ENCODE measurements at places on chromosomes 4 and X.

DNA sequence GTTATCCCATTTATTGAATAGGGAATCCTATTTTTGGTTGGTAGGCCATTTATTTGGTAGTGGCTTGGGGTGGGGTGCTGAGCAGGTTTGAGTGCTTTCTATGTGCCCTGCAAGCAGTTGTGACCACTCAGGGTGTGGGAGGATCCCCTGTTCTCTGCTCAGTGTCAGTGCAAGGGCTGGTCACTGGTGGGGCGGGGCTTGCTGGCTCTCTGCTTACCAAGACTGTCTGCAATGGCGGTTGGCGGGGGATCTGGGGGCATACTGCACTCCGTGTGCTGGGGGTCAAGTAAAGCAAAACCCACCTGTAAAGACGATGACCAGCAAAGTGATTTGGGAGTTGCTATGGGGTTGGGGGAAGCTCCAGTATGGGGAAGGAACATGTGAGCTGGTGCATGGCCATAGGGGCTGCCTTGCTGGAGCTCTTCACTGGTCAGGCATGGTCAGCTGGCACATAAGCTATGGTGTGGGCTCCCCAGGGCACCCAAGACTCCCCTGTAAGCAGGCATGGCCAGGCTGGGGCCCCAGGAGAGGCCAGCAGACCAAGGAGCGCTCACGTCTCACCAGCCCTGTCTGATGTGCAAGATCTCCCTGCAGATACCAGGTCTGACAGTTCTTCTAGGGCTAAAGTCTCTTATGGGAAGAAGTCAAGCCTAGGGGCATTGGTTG, 83.0 kb upstream of the GRXCR1 start:
- DNase-seq: no peak

GRCh38 chr4:145554691-145555090, 64.5 kb upstream of the MMAA start:
- no peak for DNase-seq

- no peak for DNase-seq
Measured at GRCh38 chrX:71537743-71538142, 4.8 kb downstream of the OGT start.

DNA sequence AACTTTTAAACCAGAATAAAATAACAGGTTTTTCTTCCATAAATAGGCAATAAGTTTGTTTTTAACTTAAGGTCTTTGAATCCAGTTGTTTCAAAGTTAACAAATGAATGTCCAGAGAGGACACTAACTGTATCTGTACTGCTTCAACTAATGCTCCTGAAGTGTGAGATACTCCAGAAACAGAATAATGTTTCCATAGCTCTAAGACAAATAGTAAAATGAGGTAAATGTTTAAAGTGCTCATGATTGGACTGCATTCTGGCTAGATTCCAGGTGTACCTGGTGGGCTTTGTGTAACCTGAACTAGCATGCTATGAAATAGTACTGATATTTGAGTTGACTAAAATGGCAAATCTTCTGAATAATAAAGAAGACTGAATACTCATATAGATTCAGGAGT, 51.7 kb downstream of the METTL14 start:
- DNase-seq: no peak

DNA sequence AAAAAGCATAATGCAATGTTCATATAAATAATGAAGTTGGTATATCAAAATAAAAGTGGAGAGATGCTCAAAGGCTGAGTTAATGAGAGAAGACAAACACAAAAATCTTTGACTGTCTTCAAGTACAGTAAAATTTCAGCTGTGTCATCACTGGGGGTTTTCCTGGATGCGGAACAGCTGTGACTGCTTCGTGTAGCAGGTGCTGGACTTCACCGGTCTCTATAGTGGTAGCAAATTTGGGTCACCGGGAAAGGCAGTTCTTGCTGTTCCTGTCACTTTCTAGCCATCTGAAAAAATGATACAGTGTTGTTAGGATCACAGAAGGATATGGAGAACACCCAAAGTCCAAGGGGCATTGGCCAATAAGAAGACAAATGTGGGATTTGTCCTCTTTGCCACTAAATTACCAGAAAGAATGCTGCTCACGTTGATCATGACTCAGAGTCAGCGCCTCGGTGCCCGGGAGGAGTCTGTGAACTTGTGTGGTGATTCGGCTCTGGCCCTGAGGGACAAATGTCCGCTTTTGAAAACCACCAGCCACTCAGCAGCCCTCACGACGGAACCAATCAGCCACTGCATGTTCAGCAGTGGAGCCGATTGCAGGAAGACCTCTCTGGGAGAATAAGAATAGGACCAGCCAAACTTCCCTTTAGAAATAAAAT, 230.1 kb upstream of the FAT1 start:
- DNase-seq: no peak

- no peak for DNase-seq
Measured at GRCh38 chr4:116015549-116015948, 902.1 kb upstream of the NDST4 start.

- no peak for DNase-seq
Measured at GRCh38 chrX:65750674-65751469, 83.4 kb downstream of the MSN start.

DNA sequence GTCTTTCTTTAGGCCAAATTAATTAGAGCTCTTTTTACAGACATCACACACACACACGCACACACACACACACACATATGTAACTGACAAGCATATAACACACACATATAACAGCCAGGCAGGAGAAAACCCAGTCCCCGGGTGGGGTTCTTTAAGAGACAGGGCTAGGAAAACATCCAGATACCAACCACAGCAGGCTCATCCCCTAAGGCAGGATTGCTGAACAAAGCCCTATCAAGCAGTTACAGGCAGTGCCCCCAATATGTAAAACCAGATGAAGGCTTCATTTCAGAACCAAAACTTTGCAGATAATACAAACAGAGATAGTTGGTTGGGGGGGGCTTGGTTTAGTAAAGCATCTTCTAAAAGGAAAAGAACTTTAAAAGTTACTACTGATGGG, 18.0 kb upstream of the FAM47E start:
- DNase-seq: no peak

DNA sequence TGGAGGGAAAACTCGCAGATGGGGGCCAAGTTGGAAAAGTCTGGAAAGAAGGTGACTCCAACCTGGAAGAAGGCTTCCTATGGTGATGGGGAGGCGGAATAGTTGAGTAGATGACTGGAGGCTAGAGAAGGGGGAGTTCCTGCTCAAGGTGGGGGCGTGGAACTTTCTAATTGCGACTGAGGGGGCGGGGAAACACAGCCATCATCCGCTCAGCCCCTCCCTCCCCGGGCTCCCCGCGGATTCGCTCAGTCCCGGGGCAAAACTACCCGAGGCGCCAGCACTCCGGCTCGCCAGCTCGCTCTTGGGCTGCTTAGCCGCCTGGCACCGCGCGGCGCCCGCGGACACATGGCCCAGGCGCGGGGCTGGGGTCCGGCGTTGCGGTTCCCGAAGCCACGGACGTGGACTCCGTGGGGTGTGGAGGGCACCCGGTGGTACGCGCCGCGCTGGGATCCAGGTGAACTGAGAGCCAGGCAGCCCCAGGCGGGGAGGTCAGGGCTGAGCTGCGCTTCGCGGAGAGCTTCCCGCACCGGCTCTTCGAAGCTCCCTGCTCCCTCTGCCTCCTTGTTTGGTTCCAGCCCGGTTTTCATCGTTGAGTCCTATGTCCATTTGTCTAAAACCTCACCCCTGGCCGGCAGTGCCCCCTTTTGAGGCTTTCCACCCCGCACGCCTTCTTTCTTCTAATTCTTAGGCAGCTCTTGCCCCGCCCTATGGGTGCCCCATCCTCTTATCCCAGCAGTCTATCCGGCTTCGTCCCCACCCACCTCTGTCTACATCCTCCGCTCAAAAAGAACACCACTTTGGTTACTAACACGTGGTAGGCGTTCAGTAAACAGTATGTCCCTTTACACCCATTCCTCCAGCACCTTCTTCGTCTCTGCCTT, 38.9 kb downstream of the STARD8 start:
- DNase-seq: no peak

GRCh38 chrX:25052798-25053534, 37.2 kb upstream of the ARX start:
- no peak for DNase-seq

DNA sequence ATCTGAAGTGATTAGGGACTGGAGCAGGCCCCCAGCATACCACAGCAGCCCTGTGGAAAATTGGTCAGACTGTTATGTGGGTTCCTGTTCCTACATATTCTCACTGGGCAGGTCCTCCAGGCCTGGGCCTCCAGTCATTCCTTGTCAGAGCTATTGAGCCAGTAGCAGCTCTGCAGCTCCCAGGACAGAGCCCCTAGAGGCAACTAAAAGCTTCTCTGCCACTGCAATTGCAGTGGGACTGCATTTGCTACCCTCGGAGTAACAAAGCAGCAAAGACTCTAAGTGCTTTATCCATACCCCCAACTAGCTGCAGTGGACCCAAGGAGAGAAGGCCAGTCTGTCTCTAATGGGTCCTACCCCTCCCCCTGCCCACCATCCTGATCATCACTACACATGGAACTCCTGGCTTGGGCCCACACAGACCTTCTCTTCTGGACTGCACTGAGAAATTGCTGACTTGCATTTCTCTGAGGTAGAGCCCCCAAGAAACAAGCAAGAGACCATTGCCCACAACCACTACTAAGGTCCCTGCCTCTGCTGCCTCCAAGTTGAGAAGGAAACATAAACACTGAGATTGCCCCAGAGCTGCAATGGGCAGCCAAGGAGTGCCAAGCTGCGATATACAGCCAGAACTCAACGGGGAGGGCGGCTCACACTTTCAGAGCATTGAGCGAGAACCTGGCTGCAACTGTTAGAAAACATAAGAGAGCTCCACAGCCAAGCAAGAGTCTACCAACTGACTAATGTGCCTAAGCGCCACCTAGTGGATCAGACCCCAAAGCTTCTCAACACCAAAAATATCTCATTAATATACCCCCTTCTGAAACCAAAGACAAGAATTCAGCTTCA, 738.7 kb upstream of the NDST4 start:
- DNase-seq: no peak

GRCh38 chr4:83561381-83561780, 25.5 kb downstream of the GPAT3 start:
- no peak for DNase-seq

GRCh38 chrX:52271206-52271605, 86.5 kb downstream of the MAGED4 start:
- no peak for DNase-seq

DNA sequence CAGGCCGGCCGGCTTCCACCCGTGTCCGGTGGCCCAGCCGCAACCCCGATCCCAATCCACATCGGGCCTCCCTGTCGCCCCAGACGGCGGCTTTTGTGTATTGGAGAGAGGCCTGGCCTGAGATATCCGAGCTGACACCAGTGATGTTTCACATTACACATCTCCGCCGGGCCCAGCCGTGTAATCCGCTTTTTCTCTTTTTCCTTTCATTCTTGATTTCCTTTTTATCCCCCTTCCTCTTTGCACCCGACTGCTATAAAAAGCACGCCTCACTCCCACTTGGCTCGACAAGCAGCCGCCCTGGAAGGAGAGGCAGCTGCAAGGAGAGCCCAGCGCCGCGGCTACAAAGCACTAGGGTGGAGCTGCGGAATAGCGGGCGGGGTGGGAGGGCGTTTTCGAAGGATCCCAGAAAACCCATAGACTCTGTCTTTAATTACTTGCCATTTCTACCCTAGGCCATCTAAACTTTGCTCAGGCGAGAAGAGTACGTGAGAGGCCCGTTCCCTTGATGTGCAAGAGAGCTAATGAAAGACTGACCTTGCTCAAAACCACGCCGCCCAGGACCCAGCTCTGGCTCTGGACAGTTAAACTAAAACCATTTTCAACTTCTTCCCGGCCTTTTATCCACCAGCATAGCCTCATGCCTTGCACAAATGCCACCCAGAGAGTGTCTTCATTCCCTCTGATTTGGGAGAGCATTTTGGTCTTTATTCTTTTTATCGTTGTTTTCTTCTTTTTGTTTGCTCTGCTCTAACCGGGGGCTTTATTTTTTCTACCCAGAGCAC, 3.2 kb downstream of the PITX2 start:
- DNase-seq: no peak

GRCh38 chr4:93182722-93183121, 645.8 kb upstream of the ATOH1 start:
- DNase-seq: no peak

DNA sequence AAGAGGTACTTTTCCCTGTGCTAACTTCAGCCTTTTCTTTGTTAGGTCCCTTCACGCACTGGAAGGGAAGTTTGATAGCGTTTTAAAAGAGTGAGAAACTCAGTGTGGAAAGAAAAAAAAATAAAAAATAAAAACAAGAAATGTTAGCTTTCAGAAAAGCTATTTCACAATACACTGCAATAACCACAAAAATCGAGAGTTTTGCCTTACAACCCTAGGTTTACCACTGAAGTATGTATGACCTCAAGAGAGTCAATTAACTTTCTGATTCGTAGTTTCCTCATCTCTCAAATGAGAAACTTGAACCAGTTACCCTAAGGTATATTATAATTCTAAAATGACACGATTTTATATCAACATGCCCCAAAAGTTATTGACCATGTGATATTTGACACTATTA, 93.9 kb upstream of the JADE1 start:
- no peak for DNase-seq

GRCh38 chr4:38169524-38169923, 209.3 kb downstream of the PTTG2 start:
- DNase-seq: no peak

DNA sequence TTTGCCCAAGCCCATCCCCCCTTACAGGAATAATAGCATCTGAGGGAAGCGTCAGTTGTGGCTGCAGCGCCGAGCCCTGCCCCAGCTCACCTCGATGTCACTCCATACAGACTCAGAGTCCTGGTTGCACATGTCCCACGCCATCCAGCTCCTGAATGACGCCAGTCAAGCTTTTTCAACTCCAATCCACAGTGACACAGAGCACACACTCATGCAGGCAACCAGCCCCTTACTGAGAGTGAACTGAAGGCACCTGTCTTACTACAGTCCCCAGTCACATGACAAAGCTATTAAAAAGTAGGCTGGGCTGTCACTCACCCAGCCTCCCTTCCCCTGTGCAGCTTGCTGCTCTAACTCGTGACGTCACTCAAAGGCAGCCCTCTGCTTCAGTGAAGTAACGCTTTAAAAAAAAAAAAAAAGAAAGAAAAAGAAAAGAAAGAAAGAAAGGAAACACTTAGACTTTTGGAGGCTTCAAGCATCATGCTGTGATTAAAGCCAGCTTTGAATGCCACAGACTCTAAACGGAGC, at the start of gene PPARGC1A:
TSS of gene PPARGC1A (minus strand) at position 234 of the 528 bp plus-strand sequence. CDS start at position 144, 90 bp downstream.
- DNase-seq: no peak

DNA sequence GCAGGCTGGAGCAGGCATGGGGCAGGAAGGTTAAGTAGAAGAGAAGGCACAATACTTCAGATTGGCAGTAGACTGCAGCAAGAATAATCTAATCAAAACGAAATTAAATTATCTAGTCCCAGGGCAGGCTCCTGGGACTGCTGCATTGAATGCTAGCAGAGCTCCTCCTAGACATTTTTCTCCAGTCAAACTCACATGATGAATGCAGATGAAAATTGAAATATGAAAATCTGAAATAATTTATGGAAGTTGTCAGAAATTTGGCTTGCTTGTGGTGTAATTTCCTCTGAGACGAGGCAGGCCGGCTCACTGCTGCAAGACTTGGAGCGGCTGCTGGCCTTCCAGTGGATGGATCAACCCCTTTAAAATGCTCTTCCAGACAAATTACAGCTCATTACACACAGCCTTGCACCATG, 78.0 kb upstream of the TMEM33 start:
- DNase-seq: no peak

GRCh38 chrX:10208281-10208856, 51.6 kb downstream of the CLCN4 start:
- no peak for DNase-seq
